ENCODE measurements at places on chromosomes 5 and 9. TPM values are rescaled to one million over a fixed set of nuclear protein-coding genes. Genes with fewer than 3 reads are reported as not detected.

SPATA31E1 gene
- not detected for total RNA-seq

HRCT1 gene
- total RNA-seq: not detected

SAXO1 gene
- total RNA-seq: not detected

ARSI gene
- total RNA-seq: 0.04 TPM

NIPAL4 gene
- total RNA-seq: not detected

SPAG8 gene
- total RNA-seq: 0.36 TPM

GLRA1 gene
- not detected for total RNA-seq

NOXA1 gene
- total RNA-seq: 0.63 TPM

All from K562 (cell line).